ENCODE measurements at places on chromosomes 13 and 19. TPM values are rescaled to one million over a fixed set of nuclear protein-coding genes. Genes with fewer than 3 reads are reported as not detected.
A peak's percentile ranks its signal among the peaks of the same experiment; 100 is the strongest.

The CAMSAP3 gene
- total RNA-seq, result 4.1 TPM

The ZNF8 gene
- total RNA-seq, result 10.4 TPM

The CLEC4M gene
- not detected for total RNA-seq

- no peaks in the 10 kb centered on the region for H3K27me3 ChIP-seq
- H3K4me1 ChIP-seq, result peaks cover 14% of the 10 kb centered on the region
- H3K36me3 ChIP-seq, result no peaks in the 10 kb centered on the region
- no peak overlapping the region for H3K27ac ChIP-seq
- DNase-seq, result peak; percentile 66
- H3K4me3 ChIP-seq, result no peak overlapping the region
Observed at GRCh38 chr13:32228330-32229041, 86.7 kb downstream of the ZAR1L start.

GRCh38 chr19:54523403-54523802 lies 20.8 kb downstream of the LAIR2 start:
- no peaks in the 10 kb centered on the region for H3K4me1 ChIP-seq
- H3K27ac ChIP-seq, result no peak overlapping the region
- no peak for DNase-seq
